Mesenteric fat pad (tissue), 1 donor: ENCODE measurements at places on chromosomes 2 and 18. TPM values are rescaled to one million over a fixed set of nuclear protein-coding genes. Genes with fewer than 3 reads are reported as not detected.

- DNase-seq, result no peak
Observed at GRCh38 chr2:228367356-228367755, 185.9 kb upstream of the SPHKAP start.

GRCh38 chr2:59947917-59948541 is 605.4 kb downstream of the BCL11A start:
- DNase-seq, result no peak

GRCh38 chr2:70830366-70830765 is 5.2 kb downstream of the CD207 start:
- no peak for DNase-seq

The OSBPL6 gene
- total RNA-seq, result 0.39 TPM

- DNase-seq, result no peak
Observed at GRCh38 chr2:177902395-177903163, 170.0 kb downstream of the PDE11A start.

DNA sequence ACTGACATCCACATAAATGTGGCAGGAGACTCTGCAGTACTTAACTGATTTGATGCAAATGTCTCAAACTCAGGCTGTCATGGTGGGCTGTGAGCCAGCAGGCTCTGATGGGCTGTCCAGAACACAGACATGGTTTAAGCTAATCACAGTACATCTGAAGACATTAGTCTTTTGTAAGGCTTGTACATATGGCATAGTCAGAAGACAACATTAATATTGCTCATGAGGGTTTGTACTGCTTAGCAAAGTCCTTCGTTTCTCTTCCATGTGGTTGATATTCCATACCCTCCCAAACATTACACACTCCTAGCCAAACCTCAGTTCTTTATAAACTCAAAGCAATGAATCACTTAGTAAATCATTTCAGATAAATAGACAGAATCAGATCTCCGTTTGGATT is 330.6 kb downstream of the RND3 start:
- no peak for DNase-seq

DNA sequence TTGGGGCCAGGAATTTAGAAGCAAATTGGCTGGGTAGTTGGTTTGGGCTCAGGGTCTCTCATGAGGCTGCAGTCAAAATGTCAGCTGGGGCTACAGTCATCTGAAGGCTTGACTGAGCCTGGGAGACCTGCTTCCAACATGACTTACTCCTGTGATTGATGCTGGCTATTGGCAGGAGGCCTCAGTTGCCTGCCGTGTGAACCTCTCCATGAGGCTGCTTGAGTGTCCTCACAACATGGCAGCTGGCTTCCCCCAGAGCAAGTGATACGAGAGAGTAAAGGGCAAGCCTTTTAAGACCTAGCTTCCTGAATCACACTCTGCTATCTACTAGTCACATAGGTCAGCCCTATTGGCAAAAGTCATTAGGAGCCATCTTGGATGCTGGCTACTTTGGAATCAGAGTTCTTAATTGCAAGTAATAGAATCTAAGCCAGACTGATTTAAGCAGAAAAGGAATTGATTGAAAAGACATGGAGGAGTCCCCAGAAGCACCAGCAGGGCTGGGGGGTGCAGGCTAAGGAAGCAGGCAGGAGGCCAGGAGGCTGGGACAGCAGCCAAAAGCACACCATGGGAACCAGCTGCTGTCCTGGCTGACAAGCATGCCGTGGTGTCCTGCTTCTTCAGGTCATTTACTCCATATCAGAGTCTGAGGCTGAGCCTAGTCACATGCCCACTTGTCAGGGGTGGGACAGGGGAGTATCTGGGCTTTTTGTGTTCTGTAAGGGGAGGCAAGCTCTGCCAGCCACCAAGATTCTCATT is 7.8 kb upstream of the GIGYF2 start:
- DNase-seq, result peak; percentile 73

GRCh38 chr18:5527603-5528002 is 16.2 kb downstream of the EPB41L3 start:
- DNase-seq, result no peak

- no peak for DNase-seq
Observed at GRCh38 chr2:39996653-39997080, 217.6 kb upstream of the THUMPD2 start.

The LCT gene
- 0.77 TPM for total RNA-seq

- no peak for DNase-seq
Observed at GRCh38 chr2:45506756-45507155, 104.3 kb downstream of the SRBD1 start.

DNA sequence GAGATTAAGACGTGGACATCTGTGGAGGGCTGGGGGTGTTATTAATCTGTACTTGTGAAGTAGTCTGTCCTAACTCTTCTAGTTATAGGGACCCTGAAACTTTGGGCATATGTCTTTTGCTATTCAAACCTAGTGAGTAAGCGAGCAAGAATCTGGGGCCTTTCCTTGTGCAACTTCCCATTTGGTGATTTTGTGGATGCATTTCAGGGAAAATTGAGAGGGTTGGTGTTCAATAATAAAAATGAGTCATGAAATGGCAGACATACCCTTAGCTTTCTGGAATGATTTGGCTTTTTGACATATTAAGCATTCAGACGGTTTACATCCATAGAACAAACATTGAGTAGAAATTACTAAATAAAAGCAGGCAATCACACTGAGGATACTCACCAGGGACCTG is 17.0 kb downstream of the COL4A4 start:
- DNase-seq, result no peak

The LYPD6 gene
- total RNA-seq, result not detected

- no peak for DNase-seq
Observed at GRCh38 chr2:231394211-231395141, 1.0 kb upstream of the B3GNT7 start.

GRCh38 chr2:65386344-65386743 is 46.1 kb downstream of the SPRED2 start:
- no peak for DNase-seq

GRCh38 chr2:46308081-46308480 is 10.9 kb downstream of the EPAS1 start:
- DNase-seq, result no peak
